ENCODE measurements at places on chromosomes 5 and 9. TPM values are rescaled to one million over a fixed set of nuclear protein-coding genes. Genes with fewer than 3 reads are reported as not detected.

DNA sequence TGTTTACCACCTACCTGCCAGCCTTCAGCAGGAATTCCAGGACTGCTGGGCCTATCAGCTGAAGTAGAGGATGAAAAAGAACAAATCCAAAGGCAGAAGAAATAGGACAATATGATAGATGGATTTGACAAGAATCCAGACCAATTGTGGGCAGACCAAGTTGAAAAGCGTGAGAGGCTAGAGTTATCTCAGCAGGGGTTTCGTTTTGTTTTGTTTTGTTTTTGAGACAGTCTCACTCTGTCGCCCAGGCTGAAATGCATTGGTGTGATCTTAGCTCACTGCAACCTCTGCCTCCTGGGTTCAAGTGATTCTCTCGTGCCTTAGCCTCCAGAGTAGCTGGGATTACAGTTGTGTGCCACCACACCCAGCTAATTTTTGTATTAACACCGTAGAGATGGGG is 113.2 kb downstream of the PALM2AKAP2 start:
- no peak for DNase-seq

GRCh38 chr5:109328626-109329025 is 81.1 kb downstream of the PJA2 start:
- peak; percentile 56 for DNase-seq

- no peak for DNase-seq
Observed at GRCh38 chr5:104754311-104754995, 1191.9 kb upstream of the NUDT12 start.

DNA sequence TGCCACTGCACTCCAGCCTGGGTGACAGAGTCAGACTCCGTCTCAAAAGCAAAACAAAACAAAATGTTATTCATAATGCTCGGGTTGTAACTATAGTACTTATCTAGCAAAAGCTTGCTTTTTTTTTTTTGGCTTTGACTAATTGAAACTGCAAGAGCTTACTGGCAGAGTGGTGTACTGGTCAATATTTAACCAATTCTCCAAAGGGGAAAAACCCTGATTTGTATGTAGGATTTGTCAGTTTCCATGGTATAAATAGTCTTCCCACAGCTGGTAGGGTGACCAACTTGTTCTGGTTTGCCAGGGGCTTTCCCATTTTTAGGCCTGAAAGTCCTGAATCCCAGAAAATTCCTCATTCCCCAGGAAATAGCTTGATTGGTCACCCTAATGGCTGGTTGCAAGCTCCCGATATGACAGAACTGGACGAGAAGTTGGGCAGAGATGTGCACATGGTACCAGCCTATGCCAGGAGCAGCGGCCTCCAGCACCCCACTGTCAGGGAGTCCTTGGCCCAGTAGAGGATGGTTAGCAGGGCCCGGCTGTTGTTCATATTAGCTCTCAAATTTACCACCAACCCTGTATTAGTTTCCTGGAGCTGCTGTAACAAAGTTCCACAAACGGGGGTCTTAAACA is 58.0 kb downstream of the FXN start:
- no peak for DNase-seq

The GALNT12 gene
- polyA plus RNA-seq, result 0.74 TPM

The EPB41L4A gene
- 0.42 TPM for polyA plus RNA-seq

The ROPN1L gene
- 0.69 TPM for polyA plus RNA-seq

The DBN1 gene
- 160 TPM for polyA plus RNA-seq

The ECM2 gene
- polyA plus RNA-seq, result 2.4 TPM

All from GM23248 (cell line).